ENCODE measurements at places on chromosomes 1 and 21. TPM values are rescaled to one million over a fixed set of nuclear protein-coding genes. Genes with fewer than 3 reads are reported as not detected.

C1QB gene
- not detected for total RNA-seq

ERICH3 gene
- total RNA-seq, result not detected

CTSE gene
- not detected for total RNA-seq

IFI6 gene
- 7.3 TPM for total RNA-seq

KLHDC8A gene
- not detected for total RNA-seq

RHD gene
- total RNA-seq, result 0.28 TPM

LCE2C gene
- total RNA-seq, result not detected

PTGFR gene
- 8.6 TPM for total RNA-seq

LYPD8 gene
- not detected for total RNA-seq

AMPD1 gene
- total RNA-seq, result not detected

CD1B gene
- total RNA-seq, result not detected

CLDN14 gene
- not detected for total RNA-seq

MIXL1 gene
- total RNA-seq, result not detected

MYOG gene
- total RNA-seq, result not detected

LCE2A gene
- total RNA-seq, result not detected

TDRD5 gene
- total RNA-seq, result not detected

SELENBP1 gene
- 21.1 TPM for total RNA-seq

CATSPERE gene
- 0.18 TPM for total RNA-seq

IFNLR1 gene
- not detected for total RNA-seq

TRIM67 gene
- total RNA-seq, result not detected

OR2L13 gene
- not detected for total RNA-seq

FAM131C gene
- total RNA-seq, result 0.28 TPM

G0S2 gene
- total RNA-seq, result 0.36 TPM

BECN2 gene
- not detected for total RNA-seq

ZNF678 gene
- 4.8 TPM for total RNA-seq

OTUD7B gene
- total RNA-seq, result 18.6 TPM

GJA9 gene
- not detected for total RNA-seq

PRPF38A gene
- 23.5 TPM for total RNA-seq

OR2T11 gene
- not detected for total RNA-seq

TCHHL1 gene
- not detected for total RNA-seq

GPR25 gene
- not detected for total RNA-seq

ST3GAL3 gene
- 10.3 TPM for total RNA-seq

LRRC53 gene
- total RNA-seq, result not detected

TEKT2 gene
- not detected for total RNA-seq

F13B gene
- total RNA-seq, result not detected

GSTM2 gene
- total RNA-seq, result 6.9 TPM

GFI1 gene
- total RNA-seq, result under 0.01 TPM

CAPZA1 gene
- 262 TPM for total RNA-seq

PALMD gene
- total RNA-seq, result 1.1 TPM

ASPM gene
- 27.8 TPM for total RNA-seq

IQCC gene
- 2.2 TPM for total RNA-seq

PIK3C2B gene
- 1.1 TPM for total RNA-seq

OLIG1 gene
- not detected for total RNA-seq

TNFSF4 gene
- 19.7 TPM for total RNA-seq

ECM1 gene
- 17.2 TPM for total RNA-seq

LCA5L gene
- total RNA-seq, result 0.28 TPM

PCP4 gene
- total RNA-seq, result not detected

IGFN1 gene
- total RNA-seq, result not detected

GSTM1 gene
- not detected for total RNA-seq

ZNF697 gene
- 14.4 TPM for total RNA-seq

LRRIQ3 gene
- total RNA-seq, result 1.8 TPM

TMEM53 gene
- 2.2 TPM for total RNA-seq

HFM1 gene
- 0.83 TPM for total RNA-seq

KCNK2 gene
- total RNA-seq, result 86.9 TPM

MLLT11 gene
- 5.3 TPM for total RNA-seq

PTAFR gene
- total RNA-seq, result under 0.01 TPM

CHIA gene
- total RNA-seq, result not detected
